Omental fat pad (tissue), 4 donors: ENCODE measurements at places on chromosomes 13 and 19. TPM values are rescaled to one million over a fixed set of nuclear protein-coding genes. Genes with fewer than 3 reads are reported as not detected.

PBX4 gene
- total RNA-seq = 4.0 TPM

TNFSF9 gene
- 0.94 TPM for total RNA-seq

DNA sequence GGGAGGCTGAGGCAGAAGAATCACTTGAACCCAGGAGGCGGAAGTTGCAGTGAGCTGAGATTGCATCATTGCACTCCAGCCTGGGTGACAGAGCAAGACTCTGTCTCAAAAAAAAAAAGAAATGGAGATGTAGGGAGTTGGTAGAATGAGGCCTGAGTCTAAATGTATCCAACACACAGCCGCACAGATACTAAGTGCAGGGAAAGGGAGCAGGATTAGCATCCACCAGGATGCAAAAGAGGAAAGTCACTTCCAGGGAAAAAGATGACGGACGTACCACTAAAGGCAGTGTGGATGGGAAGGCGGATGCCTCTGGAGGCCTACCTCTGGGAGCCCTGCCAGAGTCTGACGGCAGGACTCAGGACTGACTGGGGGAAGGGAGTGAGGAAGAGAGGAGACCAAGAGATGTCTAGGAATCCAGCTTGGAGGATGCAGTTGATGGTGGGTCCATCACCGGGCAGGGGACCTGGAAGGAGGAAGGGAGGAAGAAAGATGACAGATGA is 6.8 kb downstream of the FAM98C start:
- DNase-seq = no peak

ASPDH gene
- not detected for total RNA-seq

CEACAM1 gene
- 36.9 TPM for total RNA-seq

FAM124A gene
- total RNA-seq = 13.6 TPM
